Endothelial cell (in vitro differentiated cells): ENCODE measurements at places on chromosomes 7 and 10.

- DNase-seq = no peak
These were observed 362.5 kb upstream of the NRP1 start for GRCh38 chr10:33697016-33697415.

- no peak for DNase-seq
These were observed 6.2 kb downstream of the PRKG1 start for GRCh38 chr10:51080311-51081006.

GRCh38 chr7:135843214-135843613 is 94.6 kb upstream of the FAM180A start:
- DNase-seq = no peak

DNA sequence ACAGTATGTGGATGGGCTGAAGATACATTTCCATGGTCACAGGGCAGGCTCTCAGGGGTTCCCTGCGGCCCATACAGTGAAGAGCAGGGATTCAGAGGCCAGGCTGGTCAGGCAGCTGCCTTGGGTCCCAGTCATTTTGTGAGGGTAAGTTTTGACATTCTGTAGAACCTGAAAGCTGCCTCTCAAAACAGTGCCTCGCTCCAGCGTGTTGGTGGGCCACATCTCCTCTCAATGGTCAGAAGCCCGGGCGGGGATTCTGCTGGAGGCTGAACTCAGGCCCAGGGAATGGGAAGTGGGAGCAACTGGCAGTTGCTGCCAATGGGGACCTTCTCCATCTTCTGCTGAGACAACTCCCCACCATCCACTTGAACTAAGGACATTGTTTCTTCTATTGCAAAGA is 190.0 kb downstream of the PTPN20 start:
- DNase-seq = no peak

DNA sequence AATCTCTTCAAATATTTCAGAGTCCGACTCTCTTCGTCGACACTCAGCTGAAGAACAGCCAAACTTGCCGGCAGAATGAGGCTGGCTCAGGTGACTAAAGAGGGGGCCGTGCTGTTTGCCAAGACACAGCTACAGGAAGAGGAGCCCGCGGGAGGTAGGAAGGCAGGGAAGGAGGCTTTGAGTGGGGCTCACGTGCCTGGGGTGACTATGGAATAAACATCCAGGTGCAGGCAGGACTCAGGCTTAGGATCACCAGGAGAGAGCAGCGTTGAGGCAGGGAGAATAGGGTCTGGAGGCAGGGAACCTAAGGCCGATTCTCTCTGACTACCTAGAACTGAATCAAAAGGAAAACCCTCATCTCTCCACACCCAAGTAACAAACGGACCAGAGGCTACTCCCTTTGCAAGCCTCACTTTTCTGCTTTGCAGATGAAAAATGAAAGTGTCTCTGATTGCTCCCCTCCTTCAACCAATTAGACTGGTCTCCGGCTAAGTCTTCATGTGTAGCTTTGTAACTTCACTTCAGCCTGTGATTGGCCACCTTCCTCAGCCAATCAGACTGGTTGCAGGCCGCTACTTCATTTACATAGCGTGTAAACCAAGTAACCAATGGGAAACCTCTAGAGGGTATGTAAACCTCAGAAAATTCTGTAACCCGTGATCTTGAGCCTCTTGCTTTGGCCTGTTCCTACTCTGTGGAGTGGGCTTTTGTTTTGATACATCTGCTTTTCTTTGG is 19.7 kb upstream of the BNIP3 start:
- no peak for DNase-seq
